ENCODE measurements at places on chromosomes 1 and 21.

- no peak for DNase-seq
These were observed 80.4 kb downstream of the ITPKB start for GRCh38 chr1:226658546-226659125.

- no peak for DNase-seq
These were observed 29.7 kb downstream of the AJAP1 start for GRCh38 chr1:4684136-4684535.

DNA sequence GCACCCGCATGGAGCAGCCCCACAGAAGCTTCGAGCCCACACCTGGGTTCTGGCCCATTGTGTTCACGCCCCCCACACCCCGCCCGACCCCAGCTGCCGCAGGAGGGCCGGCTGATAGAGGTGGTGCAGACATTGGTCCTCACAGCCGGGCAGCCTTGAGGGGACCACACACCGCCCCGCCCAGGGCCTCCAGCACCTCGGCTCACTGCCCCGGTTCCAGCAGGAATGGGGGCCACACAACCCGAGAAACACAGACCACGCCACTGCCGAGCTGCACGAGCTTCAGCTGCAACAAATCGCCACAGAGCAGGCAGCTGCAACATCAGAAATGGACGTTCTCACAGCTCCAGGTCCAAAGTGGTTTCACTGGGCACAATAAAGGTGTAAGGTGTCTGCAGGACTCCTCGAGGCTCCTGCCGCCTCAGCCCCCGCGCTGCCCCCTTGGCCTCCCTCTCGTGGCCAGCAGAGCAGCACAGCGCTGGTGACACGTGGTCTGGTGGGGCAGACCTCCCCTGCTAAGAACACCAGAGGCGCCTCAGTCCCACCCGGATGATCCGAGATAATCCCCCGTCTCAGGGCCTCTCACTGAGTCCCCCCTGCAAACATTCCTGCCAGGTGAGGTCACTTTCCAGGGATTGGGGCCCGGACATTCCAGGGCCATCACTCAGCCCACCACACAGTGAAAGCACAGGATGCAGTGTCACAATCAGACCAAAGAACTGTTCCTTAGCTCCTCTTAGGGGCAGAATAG is 62.3 kb upstream of the ADARB1 start:
- DNase-seq, result no peak

DNA sequence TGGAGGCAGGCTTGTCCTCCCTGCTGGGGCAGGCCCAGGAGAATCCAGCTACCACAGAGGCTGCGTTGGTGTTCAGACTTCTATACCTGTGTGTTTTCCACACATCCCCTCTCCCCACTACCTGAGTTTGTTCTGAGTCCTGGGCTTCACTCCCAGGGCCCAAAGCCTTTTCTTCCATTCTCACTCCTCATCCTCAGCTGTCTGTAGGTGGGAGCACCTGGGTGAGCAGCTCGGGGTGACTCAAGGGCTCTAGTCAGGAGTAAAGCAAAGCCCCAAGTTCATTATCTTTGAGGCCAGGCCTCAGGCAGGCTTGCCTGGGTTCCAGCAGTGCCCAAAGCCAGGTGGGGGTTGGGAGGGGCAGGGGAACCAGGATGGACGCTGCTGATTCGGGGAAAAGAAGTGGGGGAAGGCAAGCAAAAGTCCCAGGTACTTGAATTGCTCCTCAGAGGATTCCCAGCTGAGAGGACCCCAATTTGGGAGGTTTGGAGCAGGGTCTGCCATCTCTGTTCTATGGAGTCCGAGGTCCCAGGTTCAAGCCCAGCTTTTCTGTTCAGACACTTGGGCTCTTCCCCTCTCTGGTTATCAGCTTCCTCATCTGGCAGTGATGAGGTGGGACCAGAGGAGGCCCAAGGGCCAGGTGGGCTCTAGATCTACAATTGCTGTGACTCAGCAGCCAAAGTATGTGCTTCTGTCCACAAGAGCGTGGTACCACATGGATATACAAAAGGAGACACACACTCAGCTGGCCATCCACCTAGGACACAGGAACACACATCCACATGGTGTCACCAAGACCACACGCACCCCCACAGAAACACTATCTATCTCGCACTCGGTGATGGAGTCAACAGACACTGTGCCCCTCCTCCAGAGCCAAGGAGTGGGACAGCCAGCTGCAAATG is 5.8 kb upstream of the PTPN7 start:
- no peak for DNase-seq

GRCh38 chr1:17586172-17586964 is 46.9 kb downstream of the ARHGEF10L start:
- no peak for DNase-seq

DNA sequence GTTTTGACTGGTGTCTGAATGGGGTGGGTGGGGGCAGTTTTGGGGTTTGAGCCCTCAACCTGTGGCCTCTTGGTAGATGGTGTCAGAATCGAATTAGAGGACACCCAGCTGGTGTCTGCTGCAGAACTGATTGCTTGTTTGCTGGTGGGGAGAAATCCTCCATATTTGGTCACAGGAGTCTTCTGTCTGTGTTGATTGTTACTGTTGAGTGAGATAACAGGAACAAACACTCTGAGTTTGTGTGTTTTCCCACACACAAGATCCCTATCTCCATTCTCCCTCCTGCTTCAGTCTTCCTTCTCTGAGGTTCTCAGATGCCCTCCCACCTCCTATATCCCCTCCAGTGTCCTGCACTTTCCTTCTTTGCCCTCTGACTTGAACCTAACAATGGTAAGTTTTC is 19.1 kb upstream of the CGN start:
- DNase-seq, result no peak

- DNase-seq, result no peak
These were observed 399.4 kb downstream of the PTPRU start for GRCh38 chr1:29635501-29636263.

- no peak for DNase-seq
These were observed 537.7 kb downstream of the BRINP3 start for GRCh38 chr1:189939967-189940366.

GRCh38 chr1:201296352-201296751 is 13.0 kb downstream of the PKP1 start:
- no peak for DNase-seq

GRCh38 chr1:236200925-236201324 is 58.6 kb downstream of the GPR137B start:
- no peak for DNase-seq

DNA sequence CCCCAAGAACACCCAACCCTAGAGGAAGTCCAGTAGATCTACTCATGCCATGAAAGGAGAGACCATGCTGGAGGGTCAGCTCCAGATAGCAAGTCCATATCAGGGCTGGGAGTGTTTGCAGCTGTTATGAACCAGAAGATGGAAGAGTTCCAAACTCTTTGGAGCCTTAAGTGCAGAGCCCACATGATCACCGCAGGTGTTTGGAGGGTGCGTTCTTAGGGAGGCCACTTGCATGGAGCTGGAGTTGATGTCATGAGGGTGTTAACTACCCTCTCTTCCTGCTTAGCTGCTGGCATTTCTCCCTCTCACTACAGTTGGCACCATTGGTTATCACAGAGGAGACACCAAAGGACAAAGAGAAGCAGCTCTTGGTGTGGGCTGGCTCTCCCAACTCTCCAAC is 616.9 kb downstream of the AJAP1 start:
- no peak for DNase-seq

- no peak for DNase-seq
These were observed 68.2 kb downstream of the BRINP2 start for GRCh38 chr1:177238967-177239366.

- no peak for DNase-seq
These were observed 2.6 kb downstream of the CLCC1 start for GRCh38 chr1:108960719-108961118.

DNA sequence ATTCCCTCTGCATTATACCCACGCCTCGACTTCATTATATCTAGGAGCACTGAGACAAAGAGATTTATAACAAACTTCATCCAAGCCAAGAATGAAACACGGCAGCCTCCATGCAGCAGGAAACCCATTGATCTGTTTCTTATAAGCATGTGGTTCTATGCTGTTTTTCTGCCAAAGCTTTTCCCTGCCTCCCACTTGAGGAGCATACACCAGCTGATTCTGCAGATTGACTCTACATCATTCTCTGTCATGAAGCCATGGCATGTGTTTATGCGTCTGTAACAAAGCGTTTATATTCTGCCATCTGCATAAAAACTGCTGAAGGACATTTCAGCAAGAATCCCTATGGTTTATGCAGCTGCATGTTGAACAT is 102.0 kb downstream of the CYYR1 start:
- DNase-seq, result no peak

DNA sequence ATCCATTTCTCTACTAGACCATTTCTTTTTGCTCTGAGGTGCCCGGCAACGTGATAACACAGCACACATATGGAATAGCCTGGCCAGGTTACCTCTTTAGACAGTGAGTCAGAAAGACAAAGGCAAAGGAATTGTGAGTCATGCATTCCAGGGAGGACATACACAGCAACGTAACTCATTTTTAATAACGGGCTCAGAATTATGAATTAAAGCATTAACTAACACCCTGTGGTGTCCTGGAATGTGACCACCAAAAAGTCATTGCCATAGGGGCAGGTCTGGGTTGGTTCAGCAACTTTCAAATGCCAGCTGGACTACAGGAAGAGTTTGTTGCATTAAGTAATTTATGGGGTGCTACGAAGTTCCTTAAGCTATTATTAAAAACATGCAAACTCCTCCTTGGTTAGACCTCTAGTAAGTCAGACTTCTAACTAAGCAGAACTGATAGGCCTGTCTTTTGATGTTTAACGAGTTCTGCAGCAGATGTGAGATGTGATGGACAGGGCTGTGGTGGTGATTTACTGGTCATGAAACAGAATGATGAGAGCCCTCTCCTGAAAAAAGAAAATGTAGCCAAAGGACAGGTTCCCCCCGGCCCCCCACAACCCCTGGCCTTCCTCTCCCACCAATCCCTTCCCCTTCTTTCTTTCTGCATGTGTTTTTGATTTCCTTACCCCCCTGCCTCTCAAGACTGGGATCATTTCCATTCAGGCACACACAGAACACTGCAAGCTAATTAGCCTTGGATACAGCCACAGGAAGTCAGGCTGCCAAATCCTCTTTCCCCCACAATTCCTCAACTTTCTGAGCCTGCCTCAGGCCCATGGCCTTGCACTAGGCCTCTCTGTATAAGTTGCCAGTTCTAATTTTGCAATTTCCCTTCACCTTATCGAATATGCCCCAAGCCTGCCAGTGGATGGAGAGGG is 88.9 kb upstream of the HAO2 start:
- no peak for DNase-seq

DNA sequence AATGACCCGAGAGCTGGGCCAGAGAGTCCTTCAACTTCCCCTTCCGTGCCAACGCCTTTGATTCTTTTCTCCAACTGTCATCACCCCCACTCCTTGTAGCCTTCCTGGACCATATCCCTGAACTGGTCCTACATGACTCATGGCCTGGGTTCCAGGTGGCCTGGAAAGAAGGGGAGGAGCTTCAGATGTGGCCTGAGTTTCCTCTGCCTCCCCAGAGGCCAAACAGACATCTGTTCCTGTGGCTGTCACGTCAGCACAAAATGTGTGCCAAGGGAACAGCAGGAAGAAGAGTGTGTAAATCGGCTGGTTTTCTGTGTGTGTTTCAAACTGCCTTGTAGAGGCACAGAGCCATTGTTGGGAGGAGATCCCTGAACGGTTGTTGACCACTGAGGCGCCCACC is 24.9 kb upstream of the KIRREL1 start:
- DNase-seq, result no peak

- DNase-seq, result no peak
These were observed 45.2 kb downstream of the CLEC20A start for GRCh38 chr1:178451529-178451928.

DNA sequence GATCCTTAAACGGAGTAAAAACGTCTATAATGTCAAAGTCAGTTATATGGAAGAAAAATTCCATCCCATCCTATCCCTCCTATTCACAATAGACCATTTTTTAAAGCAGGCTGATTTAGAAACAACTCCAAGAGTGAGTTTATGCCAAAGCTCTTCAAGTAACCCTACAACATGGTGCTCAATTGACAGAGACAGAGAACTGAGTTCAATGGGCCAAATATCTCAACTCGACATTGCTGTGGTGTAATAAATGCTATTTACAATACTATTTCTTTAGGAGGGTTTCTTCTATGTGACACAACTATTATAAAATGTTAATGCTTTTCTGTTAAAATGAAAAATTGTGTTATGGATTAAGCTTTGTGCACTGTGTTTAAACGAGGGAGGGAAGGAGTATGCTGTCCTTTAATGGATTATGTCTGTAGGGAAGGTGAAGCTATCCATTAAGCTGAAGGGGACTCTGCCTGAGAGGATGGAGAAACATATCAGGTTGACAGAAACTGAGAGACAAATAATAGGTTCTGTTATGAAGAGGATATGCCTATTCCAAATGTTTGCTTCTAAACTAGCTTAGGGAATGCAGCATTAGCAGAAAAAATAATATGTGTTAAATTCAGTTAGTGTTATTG is 362.5 kb upstream of the CHRM3 start:
- DNase-seq, result no peak

GRCh38 chr1:89466307-89466930 is 58.2 kb upstream of the LRRC8B start:
- DNase-seq, result no peak

DNA sequence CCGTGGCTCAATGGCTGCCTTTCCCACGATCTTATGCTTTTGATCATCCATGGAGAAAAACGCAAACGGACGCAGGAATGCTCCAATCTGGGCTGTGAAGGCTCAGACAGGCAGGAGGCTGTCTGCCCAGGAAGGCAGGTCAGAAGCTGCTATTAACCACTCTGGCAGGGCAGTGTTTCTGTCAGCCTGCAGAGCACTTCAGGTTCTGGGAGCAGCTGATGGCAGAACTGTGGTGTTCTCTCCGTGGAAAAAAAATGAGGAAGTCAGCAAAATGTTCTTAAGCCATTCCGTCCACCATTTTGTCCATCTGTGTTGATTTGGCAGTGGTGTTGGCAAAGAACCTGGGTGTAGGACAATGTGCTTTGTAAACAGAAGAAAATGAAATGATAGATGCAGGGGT is 91.7 kb downstream of the SIM2 start:
- DNase-seq, result no peak

GRCh38 chr1:52139817-52140540 is 1.9 kb upstream of the ZFYVE9 start:
- DNase-seq, result no peak

DNA sequence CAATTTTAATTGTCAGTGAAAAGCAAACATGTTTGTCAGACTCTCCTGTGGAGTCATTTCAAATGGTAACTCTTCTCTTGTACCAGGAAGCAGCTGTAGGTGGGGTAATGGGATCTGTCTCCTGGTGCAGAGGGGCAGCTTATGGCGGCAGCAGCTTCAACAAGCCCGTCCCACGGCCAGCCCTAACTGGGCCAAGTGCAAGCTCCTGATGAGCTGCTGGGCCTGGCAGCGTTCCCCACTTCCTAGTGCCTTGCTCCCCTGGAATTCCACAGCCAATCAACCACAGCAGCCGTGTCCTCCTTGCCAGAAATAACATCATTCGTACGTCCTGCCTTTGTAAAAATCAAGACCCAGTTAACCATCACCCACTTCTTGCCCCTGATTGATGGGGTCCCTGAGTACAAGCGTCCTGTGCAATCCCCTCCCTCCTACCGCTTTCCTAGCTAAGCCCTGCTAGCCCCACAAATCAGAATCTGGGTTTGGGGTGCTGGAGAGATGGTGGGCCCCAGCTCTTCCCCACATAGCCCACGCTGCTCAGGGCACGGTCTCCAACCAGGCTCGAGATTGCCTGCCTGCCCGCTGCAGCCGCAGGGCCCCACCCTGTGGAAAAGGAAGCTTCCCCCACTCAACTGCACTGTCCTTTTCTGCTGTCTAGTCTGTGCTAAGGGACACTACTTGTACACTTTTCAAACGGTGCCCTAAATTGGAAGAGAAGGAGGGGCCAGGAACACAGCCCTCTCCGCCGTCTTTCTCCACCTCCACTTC is 61.2 kb downstream of the TOR1AIP2 start:
- DNase-seq, result no peak

GRCh38 chr21:38492007-38492406 is 6.3 kb downstream of the ERG start:
- no peak for DNase-seq

Measured in posterior cingulate gyrus (tissue), 11 donors.